ENCODE measurements at places on chromosomes 5 and 9.

DNA sequence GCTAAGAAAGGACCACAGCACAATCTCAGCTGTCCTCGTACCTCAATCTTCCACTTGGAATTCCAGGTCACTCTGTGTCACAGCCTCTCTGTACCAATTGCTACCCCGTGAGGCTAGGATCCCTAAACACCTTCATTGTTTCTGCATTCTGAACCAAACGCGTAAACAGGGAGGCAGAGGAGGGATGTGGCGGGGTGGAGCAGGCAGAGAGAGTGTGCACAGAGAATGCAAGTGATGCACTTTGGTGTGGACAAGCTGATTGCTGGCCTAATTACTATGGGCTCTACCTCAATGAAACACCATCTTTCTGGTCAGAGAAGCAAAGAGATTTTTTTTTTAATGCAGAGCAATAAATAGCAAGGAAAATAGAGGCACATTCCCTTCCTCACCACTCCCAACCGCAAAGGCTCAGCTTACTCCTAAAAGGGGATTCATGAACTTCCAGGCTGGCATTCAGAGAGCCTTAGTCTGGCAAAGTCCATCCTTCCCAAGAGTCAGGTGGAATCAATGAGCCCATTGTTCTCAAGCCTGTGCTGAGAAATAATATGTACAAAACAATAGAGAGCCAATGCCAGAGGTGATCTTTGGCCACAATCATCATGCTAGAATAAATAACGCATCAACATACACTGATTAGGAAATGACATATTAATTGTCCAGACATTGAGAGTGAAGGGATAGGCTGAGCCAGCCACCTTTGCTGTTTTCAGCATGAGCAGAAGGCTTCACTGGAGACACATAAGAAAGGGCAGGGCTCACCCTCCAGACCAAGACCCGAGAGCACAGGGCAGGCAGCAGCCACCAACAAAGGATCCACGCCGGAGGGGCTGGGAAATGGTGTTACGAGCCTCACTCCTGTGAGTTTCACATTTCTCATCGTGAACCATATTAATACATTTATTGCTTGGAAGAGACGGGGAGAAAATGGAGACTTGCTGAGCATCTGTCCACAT lies 278.8 kb downstream of the ENC1 start:
- DNase-seq: no peak

DNA sequence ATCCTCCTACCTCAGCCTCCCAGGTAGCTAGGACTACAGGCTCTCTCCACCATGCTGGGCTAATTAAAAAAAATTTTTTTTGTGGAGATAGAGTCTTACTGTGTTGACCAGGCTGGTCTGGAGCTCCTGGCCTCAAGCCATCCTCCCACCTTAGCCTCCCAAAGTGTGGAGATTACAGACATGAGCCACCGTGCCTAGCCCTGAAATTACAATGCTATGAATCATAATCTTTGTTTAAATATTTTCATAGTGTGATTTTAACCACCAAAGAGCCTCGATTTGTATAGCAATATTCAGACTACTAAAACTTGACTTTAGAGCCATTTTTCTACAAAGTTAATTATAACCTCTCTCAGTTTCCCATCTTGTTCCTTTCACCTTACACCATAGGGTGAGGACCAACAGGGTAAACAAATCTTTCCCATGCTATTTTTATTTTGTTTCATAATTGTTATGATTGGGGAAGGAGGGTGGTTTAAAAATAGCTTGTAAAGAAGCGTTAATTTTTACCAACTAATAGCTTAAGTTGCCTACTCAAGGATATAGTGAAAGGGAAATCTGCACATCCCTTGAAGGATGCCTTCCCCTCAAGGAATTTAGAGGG lies 32.7 kb downstream of the UBE2D2 start:
- no peak for DNase-seq

- no peak for DNase-seq
Measured at GRCh38 chr5:149389552-149390495, 10.7 kb upstream of the IL17B start.

DNA sequence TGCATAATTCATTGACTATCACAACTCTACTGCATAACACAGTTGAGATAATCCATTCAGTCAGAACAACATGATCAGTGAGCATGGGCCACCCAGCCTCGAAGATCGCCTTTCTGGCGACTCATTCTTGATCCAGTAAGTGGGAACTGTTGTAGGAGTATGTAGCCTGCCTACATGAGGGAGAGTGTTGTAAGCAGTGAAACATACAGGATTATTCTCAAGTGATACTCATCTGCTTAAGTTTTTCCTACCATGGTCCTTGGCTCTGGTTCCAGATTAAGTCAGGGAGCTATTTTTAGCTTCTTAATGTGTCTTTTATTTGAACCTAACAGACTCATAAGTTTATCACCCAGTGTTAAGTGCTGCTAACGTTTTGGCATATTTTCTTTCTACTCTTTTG lies 44.0 kb downstream of the TNPO1 start:
- DNase-seq: no peak

DNA sequence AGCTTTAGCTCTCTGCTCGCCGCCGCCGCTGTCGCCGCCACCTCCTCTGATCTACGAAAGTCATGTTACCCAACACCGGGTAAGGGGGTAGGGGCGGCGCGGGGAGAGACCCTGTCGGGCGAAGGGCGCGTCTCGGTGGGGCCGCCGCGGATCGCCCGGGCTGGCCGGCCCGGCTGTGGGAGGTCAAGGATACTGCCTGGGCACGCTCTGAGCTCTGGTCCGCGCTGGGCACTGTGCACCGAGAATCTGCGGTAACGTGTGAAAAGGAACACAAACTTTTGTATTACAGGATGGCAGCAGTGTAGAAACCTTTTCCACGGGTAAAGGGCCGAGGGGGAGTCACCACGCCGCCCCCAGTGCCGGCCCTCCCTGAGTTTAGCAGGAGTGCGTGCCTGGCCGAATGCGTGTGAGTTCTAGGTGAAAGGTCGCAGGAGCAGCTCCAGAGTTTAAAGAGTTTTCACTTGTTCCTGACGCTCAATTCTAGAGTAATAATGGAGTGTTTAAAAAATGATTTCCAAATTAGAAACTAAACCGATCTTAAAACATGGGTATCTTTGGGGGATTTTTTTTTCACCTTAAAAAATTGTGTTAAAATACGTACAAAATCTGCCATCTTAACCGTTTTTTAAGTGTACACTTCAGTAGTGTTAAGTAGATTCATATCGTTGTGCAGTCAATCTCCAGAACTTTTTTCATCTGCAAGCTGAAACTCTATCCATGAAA lies at the start of gene HSDL2:
TSS of gene HSDL2 (plus strand) at position 7 of the 723 bp plus-strand sequence. CDS start at position 63, 56 bp downstream.
- DNase-seq: no peak

DNA sequence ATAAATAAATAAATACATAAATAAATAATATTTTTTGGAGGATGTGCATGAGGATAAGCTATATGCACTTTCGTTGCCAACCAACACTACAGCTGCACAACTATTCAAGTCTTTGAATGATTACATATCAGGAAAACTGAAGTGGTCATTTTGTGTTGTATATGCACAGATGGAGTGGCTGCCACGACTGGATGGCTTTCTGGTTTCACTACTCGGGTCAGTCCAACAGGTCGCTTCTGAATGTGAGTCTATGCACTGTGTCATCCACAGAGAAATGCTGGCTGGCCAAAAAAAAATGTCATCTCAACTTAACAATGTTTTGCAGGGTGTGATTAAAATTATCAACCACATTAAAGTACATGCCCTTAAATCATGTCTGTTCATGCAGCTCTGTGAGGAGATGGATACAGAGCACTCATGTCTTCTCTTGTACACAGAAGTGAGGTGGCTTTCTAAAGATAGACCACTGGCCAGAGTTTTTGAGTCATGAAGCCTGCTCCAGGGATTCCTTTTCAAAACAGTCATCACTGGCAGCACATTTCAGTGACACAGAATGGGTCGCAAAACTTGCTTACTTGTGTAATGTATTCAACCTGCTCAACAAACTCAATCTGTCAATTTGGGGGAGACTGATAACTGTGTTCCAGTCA lies 589.8 kb upstream of the CYLC2 start:
- no peak for DNase-seq

DNA sequence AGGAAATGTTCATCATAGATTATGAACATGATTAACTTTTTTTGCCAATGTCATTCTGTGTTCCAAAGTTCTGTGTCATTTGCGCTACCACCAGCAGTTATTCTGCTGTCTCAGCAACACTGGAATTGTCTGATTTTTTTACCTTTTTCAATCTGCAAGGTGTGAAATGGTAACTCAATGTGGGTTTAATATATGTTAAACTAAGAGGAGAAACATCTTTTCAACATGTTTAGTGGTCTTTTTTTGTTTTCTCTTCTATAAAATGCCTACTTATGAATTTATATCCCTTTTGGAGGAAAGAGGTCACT lies 49.1 kb upstream of the GRAMD2B start:
- no peak for DNase-seq

- DNase-seq: no peak
Measured at GRCh38 chr5:75235711-75236110, 967 bp downstream of the ANKRD31 start.

- DNase-seq: peak; percentile 46
Measured at GRCh38 chr9:109316207-109316640, 4.6 kb downstream of the EPB41L4B start.

DNA sequence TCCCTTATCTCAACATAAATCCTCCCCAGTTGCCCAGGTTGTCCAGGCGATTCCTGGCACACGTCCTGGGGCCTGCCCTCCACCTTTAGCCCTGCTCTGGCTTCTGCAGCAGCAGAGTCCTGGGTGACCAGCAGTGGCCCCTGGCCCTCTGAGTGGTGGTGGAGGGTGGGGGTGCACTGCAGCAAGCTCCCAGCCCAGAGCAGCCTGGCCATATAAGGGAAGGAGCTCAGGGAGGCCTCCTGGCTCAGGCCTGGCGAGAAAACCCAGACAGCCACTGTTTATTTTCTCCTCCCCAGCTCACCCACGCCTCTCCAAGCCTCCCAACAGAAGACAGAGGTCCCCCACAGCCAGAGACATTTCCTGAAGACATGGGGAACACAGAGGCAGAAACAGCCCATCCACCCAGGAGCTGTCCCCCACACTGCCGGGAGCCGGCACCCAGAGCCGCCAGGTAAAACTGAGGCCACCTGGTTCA lies 44.7 kb upstream of the IL17B start:
- DNase-seq: no peak

- DNase-seq: no peak
Measured at GRCh38 chr5:98064118-98064685, 709.3 kb upstream of the RGMB start.

GRCh38 chr5:67032921-67033664 lies 163.5 kb downstream of the CD180 start:
- DNase-seq: no peak

DNA sequence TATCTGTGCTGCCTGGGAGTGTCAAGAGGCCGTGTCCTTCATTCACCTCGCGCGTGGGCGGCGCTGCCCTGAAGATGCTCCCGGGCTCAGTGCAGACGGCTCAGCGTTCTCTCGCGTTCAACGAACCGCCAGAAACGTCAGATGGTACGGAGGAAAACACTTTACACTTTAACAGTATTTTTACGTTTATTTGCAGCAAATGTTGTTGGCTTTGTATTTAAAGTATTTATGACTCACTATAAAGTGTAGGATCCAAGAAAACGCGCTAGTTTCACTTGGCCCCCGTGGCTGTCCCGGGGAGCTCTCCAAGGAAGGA lies 544 bp upstream of the ERCC6L2 start:
- DNase-seq: no peak

DNA sequence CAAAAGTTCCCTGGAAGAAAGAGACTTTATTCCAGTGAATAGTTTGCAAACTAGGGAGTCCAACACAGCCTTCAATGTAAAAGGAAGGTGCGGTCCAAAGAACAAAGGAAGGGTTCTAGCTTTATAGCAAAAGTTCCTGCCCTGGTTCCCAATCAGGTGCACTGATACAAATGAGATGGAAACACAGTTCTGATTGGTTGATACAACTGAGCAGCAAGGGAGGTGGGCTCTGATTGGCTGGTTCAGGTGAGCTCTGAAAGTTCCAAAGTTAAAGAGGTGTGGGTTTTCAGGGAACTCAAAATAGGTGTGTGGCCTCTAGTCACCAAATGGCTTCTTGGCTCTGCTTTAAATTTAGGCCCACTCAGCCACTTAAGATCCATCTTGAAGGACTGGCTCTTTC lies 43.1 kb downstream of the P4HA2 start:
- no peak for DNase-seq

DNA sequence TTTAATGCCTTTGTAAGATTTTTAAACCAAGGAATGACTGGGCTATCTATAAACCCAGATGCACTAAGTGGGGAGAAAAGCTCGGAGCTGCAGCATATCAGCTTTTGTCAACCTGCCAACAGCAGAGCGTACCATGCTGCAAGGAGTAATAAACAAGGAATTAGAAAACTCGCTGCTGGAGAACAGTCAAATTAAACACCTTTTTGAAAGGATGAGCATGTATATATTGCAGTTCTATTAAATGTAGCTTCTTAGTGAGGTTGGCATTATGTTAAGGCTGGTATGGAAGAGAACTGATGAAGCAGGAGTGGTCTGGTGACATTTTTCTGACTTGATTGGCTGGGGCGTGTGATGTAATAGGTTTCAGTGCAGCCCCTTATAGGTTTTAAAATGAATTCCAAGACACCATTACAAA lies 74.7 kb downstream of the PIK3R1 start:
- peak; percentile 52 for DNase-seq

DNA sequence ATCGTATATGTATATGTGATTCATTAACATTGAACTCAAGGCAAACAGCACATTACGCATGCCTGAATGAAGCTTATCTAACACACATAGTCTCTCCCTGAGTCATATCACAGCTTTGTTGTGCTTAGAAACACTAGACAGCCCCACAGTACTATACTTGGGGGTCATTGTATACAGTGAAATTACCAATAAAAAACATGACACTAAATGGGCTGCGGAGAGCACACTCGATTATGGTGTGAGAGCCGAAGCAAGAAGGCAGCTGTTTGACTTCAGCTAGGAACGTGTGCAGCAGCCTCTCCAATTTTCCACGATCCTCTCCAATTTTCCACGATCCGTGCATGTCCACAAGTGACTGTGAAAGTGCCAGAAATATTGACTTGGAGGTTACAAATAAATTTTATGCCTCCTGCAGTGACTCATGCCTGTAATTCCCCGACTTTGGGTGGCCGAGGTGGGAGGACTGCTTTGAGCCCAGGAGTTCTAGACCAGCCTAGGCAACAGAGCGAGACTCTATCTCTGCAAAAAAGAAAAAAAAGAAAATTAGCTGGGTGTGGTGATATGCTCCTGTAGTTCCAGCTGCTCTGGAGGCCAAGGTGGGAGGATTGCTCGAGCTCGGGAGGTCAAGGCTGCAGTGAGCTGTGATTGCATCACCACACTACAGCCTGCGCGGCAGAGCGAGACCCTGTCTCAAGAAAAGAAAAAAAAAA lies 102.4 kb downstream of the DAPK1 start:
- DNase-seq: no peak

GRCh38 chr5:32312595-32313332 lies at the start of gene MTMR12:
Gene MTMR12 (minus strand): TSS chr5:32312939. CDS start chr5:32312838, 101 bp downstream.
- DNase-seq: peak; percentile 98

DNA sequence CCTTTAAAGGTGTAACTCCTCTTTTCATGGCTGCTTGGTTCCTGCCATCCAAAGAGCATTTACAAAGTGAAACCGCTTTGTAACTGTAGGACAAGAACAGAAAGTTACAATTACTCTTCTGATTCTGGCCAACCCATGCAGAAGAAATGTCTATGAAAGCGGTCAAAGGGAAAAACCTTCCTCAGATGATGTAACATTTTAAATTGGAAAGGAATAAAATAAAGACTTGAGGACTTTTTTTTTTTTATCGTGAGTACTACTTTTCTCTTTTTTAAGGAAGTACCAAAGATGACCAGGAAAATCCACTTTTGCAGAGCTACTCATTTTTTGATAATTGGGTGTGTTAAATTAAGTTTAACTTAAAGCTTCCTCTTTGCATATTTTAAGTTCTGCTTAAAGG lies 13.0 kb upstream of the C9orf72 start:
- DNase-seq: no peak

GRCh38 chr5:51644976-51645375 lies 261.7 kb downstream of the ISL1 start:
- no peak for DNase-seq

GRCh38 chr5:58775701-58776262 lies 192.9 kb downstream of the RAB3C start:
- no peak for DNase-seq
